ENCODE measurements at places on chromosomes 6 and 20. TPM values are rescaled to one million over a fixed set of nuclear protein-coding genes. Genes with fewer than 3 reads are reported as not detected.

Gene PRDM13
- 3.4 TPM for total RNA-seq

Gene CST2
- not detected for total RNA-seq

Gene RAD21L1
- 0.63 TPM for total RNA-seq

Gene TPBG
- total RNA-seq: 33.2 TPM

Gene SNRNP48
- 15.5 TPM for total RNA-seq

Gene MEI4
- 0.11 TPM for total RNA-seq

Gene NMBR
- not detected for total RNA-seq

Gene RAB44
- total RNA-seq: under 0.01 TPM

Gene GABBR1
- total RNA-seq: 4.3 TPM
